Urinary bladder (tissue), 4 donors: ENCODE measurements at places on chromosomes 3 and 15. TPM values are rescaled to one million over a fixed set of nuclear protein-coding genes. Genes with fewer than 3 reads are reported as not detected.

DNA sequence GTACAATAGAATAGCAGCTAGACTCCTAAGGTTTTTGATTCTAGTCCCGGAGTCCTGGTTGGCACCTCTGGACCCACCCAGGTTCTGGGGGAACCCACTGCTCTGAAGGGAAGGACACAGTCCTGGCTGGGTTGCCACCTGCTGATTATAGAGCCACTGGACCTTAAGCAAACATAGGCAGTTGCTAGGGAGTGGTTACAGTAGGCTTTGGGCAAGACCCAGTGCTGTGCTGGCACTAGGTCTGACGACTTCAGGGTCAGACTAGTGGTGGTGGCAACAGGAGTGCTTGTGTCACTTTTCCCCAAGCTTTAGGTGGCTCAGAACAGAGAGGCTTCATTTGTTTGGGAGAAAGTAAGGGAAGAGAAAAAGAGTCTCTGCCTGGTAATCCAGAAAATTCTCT is 109.8 kb upstream of the C3orf80 start:
- no peak for DNase-seq

- DNase-seq: no peak
These were observed 544.2 kb downstream of the FOXP1 start for GRCh38 chr3:71039332-71039731.

DNA sequence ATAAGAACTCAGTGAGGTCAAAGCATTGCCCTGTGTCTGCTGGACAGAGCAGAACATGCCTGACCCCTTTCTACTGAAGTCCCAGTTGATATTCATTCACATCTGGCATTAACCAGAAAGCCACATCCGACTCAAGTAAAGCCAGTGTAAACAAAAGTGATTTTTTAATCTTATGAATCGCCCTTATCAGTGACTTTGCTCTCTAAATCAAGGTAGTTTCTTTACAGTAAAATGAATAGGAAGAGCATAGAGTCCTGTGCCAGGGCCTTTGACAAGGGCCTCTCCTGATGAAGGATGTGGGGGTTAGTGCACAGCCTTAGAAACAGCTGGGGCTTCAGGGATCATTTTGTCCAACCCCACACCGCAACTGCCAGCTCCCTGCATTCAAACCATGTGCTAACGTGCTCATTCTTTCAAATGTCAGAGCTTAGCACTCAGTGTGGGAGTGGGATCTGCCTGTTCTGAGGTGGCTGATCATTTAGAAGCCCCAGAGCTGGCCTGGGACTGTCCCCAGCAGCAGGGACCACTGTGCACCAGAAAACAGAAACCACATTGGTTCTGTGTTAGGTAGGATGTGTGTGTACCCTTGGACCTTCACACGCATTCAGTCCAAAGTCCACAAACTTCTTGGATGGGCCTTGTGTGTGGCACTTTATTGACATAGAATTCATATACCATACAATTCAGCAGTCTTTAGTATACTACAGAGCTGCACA is 55.3 kb downstream of the CCR4 start:
- DNase-seq: no peak

DNA sequence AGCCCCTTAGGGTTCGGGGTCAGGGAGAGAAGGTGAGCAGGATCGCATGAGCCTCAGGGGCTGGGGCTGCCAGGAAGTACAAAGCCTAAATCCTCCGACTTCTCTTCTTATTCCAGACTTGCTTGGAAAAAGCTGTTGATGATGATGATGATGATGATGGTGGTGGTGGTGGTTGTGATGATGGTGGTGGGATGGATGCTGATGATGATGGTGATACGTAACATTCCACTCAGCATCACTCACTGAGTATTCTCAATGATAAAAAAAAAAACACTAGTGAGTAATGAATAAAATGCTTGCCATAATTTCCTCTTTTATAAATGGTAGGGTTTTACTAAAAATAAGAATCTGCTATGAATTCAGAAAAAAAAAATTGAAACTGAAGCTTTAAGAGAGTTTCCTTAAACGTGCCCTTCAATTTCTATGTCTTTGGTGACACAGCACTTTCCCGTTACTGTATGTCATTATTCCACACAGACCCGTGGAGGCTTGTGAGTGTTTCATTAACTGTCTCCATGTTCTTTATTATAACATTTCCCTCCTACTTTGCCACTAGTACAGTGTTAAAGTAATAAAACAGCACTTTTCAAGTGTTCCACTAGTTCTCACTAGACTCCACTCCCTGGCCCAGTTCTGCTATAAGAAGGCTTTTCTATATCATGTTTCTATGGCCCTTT is 5.4 kb upstream of the ACAN start:
- DNase-seq: no peak

- no peak for DNase-seq
These were observed 31.6 kb upstream of the CLASP2 start for GRCh38 chr3:33749546-33750210.

The ESYT3 gene
- polyA plus RNA-seq: 2.4 TPM
